ENCODE measurements at places on chromosomes 5 and 9. TPM values are rescaled to one million over a fixed set of nuclear protein-coding genes. Genes with fewer than 3 reads are reported as not detected.
A peak's percentile ranks its signal among the peaks of the same experiment; 100 is the strongest.

- DNase-seq, result peak; percentile 81
Measured at GRCh38 chr9:88387552-88388202, 567 bp upstream of the SPIN1 start.

Gene GRK6
- 7.4 TPM for polyA plus RNA-seq

DNA sequence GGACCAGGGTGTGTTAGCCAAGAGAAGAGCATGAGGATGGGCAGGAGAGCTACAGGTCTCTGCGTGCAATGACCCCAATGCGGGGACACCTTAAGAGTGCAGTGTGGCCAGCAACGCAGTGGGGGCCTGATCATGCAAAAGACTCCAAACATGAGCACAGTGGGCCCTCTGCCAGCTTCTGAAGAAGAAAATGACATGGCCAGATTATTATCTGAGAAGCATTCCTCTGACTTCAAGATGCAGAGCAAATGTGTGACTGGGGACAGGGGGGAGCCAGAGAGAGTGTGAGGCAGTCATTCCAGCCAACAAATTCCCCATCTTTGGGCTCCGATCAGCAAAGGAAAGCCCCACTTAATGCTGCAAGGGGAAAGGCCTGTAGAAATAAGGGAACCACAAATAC lies 229.4 kb downstream of the CDK5RAP2 start:
- no peak for DNase-seq

Gene LOX
- polyA plus RNA-seq, result 8.4 TPM

DNA sequence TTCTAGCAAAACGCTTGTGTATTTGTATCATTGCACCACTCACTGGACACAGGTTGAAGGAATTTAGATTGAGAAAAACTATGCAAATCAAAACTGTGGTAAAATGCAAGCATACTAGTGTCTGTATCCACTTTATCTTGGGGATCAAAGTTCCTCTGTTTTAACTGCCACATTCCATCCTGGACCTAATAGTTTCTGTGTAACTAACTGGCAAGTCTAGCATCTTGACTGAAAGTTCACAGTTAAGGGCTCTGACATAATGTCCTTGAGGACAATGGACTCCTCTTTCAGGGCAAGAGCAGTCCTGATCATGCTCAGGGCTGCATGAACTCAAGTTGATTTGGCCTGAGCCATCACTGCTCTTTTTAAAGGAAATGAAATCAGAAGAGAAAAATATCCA lies 30.7 kb downstream of the NFIB start:
- no peak for DNase-seq

Gene IQGAP2
- polyA plus RNA-seq, result 3.0 TPM

DNA sequence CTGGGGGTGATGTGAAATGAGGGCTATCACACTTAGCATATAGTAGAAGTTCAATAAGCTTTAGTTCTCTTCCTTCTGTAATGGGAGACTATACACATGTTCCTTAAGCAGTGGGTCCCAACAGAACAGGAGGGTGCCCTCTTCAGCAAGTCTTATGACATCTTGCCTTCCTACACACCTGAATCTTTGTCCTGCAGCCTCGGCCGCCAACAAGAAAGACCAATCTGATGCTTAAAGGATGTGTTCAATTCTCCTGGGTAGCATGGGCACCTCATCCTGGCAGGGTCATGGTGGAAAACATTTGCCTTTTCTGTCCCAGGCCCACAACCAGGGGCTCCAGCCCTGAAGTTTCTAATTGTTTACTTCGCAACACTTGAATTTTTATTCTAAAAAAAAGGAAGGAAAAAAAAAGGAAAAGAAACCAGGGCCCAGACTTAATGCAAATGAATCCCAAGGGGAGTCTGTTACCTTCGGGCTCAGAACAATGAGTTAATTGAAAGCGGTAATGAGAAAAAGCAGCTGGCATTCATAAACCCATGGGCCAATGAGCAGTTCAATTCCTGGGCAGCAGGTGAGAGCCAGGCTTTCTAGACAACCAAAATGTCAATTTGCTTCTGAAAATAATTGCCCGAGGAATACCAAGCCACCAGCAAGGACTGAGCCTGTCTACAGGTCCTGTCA lies 26.2 kb upstream of the SMAD5 start:
- no peak for DNase-seq

GRCh38 chr5:77644371-77645157 lies 6.1 kb upstream of the OTP start:
- DNase-seq, result no peak

DNA sequence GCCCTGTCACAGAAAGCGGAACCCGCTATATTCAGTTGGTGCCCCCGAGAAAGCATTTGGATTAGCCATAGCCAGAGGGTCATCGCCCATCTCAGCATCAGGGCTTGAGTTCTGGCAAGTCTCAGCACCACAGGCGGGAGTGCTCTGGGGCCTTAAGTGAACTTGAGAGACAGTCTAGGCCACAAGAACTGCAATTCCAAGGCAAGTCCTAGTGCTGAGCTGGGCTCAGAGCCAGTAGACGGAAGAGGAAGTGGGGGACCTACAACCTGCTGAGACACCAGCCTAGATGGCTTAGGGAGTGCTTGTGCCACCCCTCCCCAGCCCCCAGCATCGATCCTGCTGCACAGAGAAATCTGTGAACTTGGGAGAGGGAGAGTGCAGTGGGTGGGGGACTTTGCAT lies 594.9 kb downstream of the CCDC171 start:
- DNase-seq, result no peak

Gene RNF183
- not detected for polyA plus RNA-seq

Data from right cardiac atrium (tissue), 5 donors.